ENCODE measurements at places on chromosomes 3 and 15. TPM values are rescaled to one million over a fixed set of nuclear protein-coding genes. Genes with fewer than 3 reads are reported as not detected.
A peak's percentile ranks its signal among the peaks of the same experiment; 100 is the strongest.

GRCh38 chr3:122794779-122795673, at the start of gene SLC49A4:
Gene SLC49A4, plus strand, starts transcription at chr3:122795069. Its CDS starts 124 bp downstream, at chr3:122795193.
- DNase-seq: peak; percentile 87

- no peak for DNase-seq
Observed at GRCh38 chr3:30331519-30331918, 274.9 kb upstream of the TGFBR2 start.

GRCh38 chr3:60542995-60543394, 708.3 kb downstream of the FHIT start:
- no peak for DNase-seq

GRCh38 chr15:81155375-81156218, 21.5 kb downstream of the CFAP161 start:
- no peak for DNase-seq

DNA sequence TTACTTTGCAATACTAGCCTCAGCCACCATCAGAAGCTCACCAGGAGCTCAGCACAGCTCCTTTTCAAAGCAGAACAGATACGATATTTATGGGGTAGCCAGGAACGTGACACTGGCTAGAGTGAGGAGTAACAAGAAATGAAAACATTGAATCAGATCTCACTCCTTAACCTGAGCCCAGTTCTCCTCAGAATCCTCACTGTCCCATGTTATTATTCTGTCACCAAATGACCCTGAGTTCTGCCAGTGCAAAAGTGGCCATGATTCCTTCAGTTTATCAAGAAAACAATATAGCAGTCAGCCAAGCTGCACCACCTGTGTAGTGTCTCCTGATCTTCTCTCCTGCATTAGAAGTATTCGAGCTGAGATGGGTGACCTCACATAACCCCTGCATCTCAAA, 956.7 kb downstream of the TUSC7 start:
- no peak for DNase-seq

DNA sequence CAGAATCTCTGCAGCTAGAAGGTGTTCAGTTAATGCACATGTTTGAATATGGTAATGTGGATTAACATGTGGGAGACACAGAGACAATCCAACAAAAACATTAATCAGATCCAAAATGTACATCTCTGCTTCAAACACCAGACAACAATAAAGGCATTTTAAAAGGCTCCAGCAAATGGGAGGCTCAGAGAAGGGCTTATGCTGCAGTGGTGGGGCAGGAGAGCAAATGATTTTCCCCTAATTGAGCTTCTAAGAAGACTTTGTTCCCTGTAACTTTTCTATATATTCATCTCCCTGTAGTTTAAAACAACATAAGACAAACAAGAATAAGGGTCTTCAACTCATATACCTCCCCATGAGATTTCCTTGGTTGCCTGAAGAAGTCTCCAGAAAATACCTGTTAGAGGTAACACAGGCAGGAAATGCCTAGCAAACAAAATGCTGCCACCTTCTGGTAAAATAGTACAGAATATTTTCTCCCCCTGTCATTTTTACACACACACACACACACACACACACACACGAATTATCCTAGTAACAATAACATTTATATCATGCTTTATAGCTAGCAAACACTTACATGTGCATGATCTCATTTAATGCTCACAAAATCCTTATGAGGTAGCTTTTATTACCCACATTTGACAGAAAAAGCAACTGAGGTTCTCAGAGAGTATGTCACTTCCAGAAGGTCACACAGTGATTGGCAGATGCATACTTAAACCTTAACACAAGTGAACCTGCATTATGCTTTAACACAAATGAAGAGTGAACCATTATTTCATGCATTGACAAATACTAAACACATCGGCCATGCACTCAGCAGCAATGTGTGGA, 123.4 kb upstream of the MB21D2 start:
- DNase-seq: no peak

- peak; percentile 65 for DNase-seq
Observed at GRCh38 chr3:71581457-71582035, 2.0 kb downstream of the FOXP1 start.

DNA sequence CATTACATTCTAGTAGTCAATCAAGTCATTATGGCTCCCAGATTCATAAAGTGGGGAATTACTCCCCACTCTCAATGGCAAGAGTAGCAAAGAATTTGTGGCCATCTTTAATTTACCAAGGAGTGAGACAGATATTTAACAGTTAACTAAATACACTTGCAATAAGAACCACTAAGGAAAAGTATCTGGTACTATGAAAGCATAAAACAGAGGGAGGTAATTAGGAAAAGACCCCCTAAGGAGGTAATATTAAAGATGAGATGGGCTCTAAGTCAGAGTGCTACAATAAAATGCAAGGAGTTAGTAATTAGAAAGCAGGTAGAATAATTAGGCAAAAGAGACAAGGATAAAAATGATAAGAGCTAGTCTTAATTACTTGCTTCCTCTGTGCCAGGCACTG, 301.9 kb downstream of the CHL1 start:
- DNase-seq: no peak

DNA sequence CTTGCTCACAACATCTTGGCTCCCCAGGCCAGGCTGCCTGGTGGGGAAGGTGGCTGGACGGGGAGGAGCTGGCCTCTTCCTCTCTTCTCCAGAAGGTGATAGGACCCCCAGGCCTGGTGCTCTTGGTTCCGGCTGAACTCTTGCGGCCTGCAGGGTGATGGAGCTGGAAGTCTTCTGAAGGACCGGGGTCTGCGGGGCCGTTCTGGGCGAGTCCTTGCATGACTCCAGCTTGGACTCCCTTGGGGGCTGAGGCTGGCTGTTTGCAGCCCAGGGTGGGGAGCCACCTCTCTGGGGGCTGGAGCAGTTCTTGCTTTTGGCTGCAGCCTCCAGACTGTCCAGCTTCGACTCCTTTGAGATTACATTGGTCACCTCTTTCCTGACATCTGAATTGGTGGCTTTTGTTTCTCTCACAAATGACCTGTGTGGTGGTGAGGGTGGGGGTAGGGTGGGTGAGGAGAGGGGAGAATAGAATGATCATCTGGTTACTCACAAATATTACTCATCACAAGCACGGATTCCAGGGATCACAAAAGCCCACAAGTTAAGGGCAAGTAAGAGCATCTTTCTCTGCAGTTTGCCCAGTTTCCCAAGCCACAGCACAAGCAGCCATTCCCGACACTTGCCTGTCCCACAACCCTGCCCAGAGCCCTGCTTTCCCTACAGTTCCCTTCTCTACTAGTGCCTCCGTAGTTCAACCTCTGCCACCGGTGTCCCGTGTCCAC, 149.1 kb upstream of the HACD2 start:
- DNase-seq: no peak

GRCh38 chr3:111252779-111253178, 181.2 kb downstream of the NECTIN3 start:
- no peak for DNase-seq

GRCh38 chr3:46705022-46705530, 3.9 kb downstream of the TMIE start:
- DNase-seq: peak; percentile 81

- no peak for DNase-seq
Observed at GRCh38 chr3:71281280-71281679, 302.2 kb downstream of the FOXP1 start.

GRCh38 chr3:169769287-169770181, at the start of gene ACTRT3:
Gene ACTRT3, minus strand, starts transcription at chr3:169769561. Its CDS starts 41 bp downstream, at chr3:169769520.
- peak; percentile 84 for DNase-seq

GRCh38 chr3:32216172-32216783, 22.2 kb upstream of the CMTM8 start:
- no peak for DNase-seq

GRCh38 chr15:81189583-81190283, 6.9 kb upstream of the IL16 start:
- peak; percentile 86 for DNase-seq

GRCh38 chr3:129596194-129597086, 10.0 kb downstream of the PLXND1 start:
- DNase-seq: peak; percentile 91

DNA sequence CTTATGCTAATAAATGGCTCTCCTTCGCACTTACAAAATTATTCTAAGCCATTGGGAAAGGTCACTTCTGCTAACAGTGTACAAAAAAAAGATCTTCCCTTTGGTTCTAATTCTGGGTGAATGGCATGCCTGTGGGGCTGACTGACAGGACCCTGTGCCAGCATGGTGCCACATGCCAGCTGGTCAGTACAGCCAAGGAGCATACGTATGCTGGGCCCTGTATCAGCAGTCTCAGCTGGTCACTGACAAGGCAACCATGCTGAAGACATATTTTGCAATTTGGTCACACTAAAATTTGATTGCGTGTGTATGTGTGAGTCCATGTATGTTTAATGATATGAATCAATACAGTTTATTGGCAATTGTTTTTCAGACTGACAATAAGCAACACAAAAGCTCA, 246.1 kb downstream of the TBL1XR1 start:
- DNase-seq: peak; percentile 77

DNA sequence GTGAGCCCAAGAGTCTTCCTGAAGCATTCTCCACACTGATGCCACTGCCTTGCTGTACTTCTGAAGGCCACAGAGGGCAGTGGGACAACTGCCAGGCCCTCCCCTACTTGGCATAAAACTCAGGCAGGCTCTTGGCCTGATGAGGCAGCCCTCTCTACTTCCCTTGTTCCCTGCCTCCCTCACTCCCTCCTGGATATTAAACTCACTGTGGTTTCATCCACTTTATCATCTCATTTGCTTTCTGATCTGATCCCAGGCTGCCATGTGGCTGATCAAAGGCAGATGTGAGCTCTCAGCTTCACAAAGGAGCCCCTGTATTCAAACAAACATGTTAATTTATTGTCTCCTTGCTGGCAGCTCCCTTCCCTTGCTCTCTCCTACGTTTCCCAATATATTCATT, 533.5 kb downstream of the IGSF11 start:
- DNase-seq: peak; percentile 47

DNA sequence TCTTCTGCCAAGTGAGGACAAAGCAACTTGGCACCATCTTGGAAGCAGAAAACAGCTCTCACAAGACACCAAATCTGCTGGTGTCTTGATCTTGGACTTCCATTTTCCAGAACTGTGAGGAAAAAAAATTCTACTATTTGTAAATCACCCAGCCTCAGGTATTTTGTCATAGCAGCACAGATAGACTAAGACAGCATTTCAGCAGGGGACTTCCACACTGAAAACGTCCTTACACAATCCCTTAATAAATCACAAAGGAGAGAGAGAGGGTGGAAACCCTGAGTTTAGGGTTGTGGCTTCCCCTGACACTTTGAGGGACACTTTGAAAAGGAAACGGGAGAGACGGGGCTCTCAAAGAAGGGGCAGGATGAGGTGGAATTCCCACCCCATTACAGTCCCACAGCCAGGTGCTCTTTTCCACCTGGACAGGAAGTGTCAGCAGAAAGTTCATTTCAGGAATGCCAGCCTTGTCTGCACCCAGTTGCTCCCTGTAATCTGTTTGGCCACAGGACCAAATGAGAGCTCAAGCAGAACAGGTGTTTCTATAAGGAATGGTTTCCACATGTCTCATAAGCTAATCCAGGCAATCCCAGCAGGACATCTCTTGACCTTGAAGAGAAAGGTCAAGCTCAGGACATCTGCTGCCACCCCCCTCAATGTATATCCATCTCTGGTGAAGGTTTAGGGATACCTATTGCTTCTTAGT, 51.3 kb downstream of the MYLK start:
- no peak for DNase-seq

- DNase-seq: no peak
Observed at GRCh38 chr3:171967137-171967783, 72.1 kb upstream of the FNDC3B start.

DNA sequence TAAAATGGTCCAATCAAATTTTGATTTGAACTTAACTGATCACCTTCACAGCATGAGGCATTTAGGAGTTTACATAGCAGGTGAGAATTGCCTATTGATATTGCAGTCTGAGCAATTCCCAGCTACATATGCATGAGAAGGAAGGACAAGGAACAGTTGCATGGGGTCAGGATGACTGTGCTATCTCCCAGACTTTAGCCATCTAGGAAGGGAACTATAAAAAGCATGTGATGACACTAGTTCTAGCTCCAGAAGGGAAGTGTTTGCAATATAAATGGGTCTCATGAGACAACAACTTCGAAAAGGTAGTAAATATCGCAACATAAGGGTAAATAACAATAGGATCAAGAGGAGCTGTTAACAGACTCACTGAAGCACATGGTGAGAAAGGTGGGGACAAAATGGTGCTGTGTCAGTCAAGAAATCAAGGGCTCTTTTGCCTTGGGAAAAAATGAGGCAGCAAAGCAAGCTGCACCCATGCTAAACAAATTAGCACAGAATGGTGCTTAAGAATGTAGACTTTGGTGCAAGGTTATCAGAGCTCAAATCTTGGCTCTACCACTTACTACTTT, 90.4 kb upstream of the SLC2A2 start:
- DNase-seq: no peak

- DNase-seq: no peak
Observed at GRCh38 chr3:150589759-150590158, 13.4 kb upstream of the SELENOT start.

DNA sequence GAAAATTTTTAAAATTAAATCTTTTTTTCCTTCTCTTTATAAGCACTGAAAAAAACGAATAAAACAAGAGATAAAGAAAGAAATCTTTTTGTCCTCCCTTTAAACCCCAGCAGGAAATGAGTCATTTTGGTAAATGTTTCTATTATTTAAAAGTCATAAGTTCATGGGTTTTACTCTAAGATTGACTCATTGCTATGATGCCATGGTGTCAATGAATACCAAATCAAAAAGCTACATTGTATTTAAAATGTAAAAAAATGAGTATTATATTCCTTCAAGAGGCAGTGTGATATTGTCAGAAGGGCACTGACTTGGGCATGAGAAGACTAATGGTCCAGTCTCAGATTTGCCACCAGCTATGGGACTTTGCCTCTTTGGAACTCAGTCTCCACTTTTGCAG, 303.4 kb upstream of the DNAJC19 start:
- DNase-seq: no peak

GRCh38 chr3:90091549-90091948, 984.1 kb downstream of the EPHA3 start:
- DNase-seq: no peak

- peak; percentile 39 for DNase-seq
Observed at GRCh38 chr3:136818191-136818768, 646 bp upstream of the SLC35G2 start.

DNA sequence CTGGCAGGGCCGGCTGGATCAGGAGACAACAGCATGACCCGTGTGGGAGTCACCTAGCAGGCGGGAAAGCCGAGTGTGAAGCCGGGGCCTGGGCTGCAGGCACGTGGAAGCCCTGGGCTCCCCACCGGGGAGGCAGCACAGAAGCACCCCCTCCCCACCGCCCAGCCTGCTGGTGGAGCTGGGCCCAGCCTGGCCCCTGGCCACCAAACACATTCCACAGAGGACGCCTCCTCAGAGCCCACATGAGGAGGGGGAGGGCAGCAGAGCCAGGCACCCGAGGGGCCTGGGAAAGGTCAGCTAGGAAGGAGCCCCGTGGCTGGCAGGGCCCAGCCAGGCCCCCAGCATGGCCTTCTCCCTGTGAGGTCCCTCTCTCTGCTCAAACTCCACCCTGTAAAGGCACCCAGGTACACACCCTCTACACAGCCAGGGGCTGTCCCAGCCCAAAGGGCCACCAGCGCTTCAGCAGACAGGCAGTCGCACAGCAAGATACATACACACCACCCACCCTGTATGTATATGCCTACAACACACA, 4.5 kb downstream of the PLXNB1 start:
- DNase-seq: peak; percentile 75

FAM107A gene
- total RNA-seq: 78.0 TPM

ATP10A gene
- 1.2 TPM for total RNA-seq

SV2B gene
- total RNA-seq: 2.5 TPM

AQR gene
- total RNA-seq: 11.0 TPM

VPS33B gene
- total RNA-seq: 6.1 TPM

NPTN gene
- 203 TPM for total RNA-seq

ATR gene
- 8.3 TPM for total RNA-seq

SPESP1 gene
- 4.2 TPM for total RNA-seq
